ENCODE measurements at places on chromosomes 7 and 10.
A peak's percentile ranks its signal among the peaks of the same experiment; 100 is the strongest.

DNA sequence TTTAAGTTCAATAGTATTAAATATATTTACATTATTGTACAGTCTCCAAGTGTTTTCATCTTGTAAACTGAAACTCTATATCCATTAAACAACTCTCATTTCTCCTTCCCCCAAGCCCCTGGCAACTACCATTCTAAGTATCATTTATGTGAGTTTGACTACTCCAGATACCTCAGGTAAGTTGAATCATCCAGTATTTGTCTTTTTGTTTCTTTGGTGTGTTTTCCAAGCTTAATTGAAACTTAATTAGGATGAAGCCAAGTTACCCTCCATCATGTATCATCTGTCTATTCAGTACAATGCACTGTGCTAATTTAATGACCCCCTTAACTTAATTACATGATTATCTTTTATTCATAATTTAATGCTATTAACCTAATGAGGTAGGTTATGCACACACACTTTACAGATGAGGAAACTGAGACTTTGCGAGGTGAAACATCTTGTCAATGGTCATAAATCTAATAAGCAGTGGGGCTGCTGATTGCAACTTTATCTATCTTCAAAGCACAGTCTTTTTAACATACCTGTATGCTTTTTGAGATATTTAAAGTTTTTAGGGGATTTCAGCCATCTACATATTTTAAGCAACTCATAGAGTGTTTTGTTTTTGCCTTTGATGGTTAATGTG is 663 bp downstream of the MACC1 start:
- DNase-seq, result no peak

GRCh38 chr7:2205036-2205780 is 27.5 kb downstream of the MAD1L1 start:
- DNase-seq, result no peak

GRCh38 chr7:29977886-29978651 is 11.5 kb downstream of the SCRN1 start:
- DNase-seq, result no peak

GRCh38 chr7:42758124-42758523 is 153.7 kb downstream of the C7orf25 start:
- DNase-seq, result no peak

GRCh38 chr7:36863901-36864701 is 139.8 kb upstream of the AOAH start:
- DNase-seq, result no peak

DNA sequence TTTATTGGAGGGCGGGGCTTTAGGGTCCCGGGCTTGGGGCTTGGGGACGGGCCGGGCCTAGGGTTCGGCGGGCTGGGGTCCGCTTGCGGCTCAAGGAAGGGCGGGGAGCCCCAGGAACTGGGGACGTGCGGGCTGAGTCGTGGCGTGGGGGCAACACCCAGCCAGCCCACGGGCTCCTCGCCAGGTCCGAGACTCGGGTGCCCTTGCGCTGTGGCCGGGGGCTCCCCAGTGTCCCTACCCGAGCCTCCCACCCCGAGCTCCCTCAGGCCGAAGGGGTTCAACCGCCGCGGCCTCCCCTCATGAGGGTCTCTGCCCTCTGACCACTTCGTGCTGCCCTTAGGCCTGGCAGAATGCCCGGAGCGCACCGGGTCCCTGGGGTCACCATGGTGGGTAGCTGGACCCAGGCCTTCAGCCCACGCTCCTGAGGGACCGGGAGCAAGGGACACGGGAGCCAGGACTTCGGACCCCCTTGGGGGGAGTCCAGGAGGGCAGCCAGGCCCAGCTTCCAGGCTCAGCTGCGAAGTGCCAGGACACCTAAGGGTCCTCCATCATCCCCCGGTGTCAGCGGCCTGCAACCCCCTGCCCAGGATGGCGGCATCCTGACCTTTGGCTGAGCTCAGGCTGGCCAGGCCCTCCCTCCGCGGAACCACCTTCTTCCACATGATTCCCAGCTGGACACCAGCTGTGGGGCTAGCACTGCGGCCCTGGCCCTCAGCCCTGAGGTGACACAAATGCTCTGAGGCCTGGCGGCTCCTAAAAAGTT is 524 bp upstream of the FUOM start:
- no peak for DNase-seq

- DNase-seq, result no peak
Observed at GRCh38 chr7:1124816-1125602, 35.0 kb downstream of the ZFAND2A start.

- peak; percentile 77 for DNase-seq
Observed at GRCh38 chr7:23247603-23248335, 1.2 kb downstream of the GPNMB start.

DNA sequence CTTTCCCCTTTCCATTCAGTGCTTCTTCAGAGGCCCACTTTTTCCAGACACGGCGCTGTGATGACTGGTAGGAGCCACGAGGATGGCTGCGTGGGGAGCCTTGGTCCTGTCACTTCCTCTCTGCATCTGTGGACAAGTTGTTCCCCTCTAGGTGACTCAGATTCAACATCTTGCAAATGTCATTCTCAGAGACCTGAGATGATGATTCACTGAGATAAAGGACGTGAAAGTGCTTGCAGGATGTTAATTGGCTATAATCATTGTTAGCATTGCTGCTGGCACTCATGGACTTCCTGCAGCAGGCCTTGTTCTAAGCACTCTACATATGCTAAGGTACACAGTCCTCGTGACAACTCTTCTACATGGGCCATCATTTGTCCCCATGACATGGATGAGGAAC is 489.8 kb upstream of the ZMIZ1 start:
- DNase-seq, result peak; percentile 69

- peak; percentile 13 for DNase-seq
Observed at GRCh38 chr7:115910541-115911164, 119.9 kb downstream of the TFEC start.

- DNase-seq, result no peak
Observed at GRCh38 chr10:69224862-69225657, 4.9 kb downstream of the HKDC1 start.

- DNase-seq, result no peak
Observed at GRCh38 chr7:26850193-26850651, 14.2 kb downstream of the SKAP2 start.

DNA sequence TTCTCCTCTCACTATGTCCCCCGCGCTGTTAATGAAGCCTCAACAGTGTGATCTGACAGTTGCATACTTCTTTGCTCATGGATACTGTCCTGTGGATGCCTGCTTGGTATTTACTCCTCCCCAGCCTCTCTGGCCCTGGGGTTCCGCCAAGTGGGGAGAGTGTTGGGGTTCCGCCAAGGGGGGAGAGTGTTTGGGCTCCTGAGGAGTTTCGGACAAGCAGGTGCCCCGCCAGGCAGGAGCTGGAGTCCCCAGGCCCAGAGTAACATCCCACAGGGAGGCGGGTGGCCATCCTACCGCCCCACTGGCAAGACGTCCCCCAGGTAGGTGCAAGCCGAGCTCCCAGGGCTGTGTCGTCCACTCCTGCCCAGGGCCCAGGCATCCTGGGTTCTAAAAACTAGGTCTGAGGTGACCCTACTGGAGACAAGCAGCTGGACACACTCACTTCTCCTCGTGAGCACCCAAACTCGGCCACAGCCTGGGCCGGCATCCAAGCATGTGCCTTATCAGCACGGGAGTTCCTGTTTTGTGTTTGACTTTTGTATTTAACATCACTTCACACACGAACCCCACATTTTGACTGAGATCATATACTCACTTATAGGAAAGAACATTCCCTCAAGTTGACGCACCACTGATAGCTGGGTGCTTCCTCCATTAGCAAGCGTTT is 34.2 kb downstream of the CAMK2B start:
- no peak for DNase-seq

DNA sequence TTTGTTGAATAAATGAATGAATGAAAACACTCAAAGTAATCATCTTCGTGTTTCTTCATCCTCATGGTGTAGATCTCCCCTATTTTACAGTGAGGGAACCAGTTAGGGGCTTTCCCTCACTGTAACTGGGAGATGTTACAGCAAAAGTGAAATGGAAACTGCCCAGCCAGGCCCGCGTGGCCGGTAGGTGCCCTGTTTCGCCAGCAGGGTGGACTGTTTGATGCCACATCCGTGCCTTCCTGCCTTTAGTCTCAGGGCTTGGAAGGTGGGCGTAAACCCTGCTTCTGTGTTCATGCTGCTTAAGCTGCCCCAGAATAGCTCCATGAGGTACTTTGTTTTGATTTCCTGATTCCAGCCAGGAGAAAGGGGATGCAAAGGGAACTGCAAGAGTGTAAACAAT is 268.8 kb downstream of the PLXNA4 start:
- DNase-seq, result no peak

GRCh38 chr7:111090846-111091245 is at the start of gene LRRN3:
Gene LRRN3, plus strand, starts transcription at chr7:111091127. Its CDS starts 31,646 bp downstream, at chr7:111122773.
- DNase-seq, result no peak

DNA sequence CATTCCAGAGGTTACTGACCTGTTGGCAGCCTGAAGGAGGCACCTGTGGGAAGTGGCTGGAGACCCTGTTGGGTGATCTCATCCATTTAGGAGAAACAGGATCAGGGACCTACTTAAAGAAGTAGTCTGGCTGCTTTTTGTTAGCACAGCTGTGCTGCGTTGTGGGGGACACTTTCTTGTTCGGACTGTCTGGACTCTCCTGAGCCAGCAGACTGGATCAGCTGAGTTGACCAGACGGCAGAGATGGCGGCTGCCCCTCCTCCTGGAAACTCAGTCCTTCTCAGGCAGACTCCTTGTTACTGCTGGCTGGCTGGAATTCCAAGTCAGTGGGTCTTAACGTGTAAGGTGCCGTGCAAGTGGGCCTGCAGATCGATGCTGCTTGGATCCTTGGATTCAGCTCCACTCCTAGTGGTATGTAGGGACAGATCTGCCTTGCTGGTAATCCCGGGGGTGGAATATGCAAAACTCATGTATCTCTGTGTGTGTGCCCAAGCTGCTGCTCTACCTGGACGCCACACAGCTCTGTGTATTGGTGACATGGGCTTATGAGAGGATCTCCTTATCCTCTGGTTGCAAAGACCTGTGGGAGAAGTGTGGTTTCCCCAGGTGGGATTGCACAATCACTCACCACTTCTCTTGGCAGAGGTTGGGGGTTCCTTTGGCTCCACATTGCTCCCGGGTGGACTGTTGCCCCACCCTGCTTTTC is 87.3 kb downstream of the CCSER2 start:
- DNase-seq, result peak; percentile 10
